ENCODE measurements at places on chromosomes 12 and 14.

DNA sequence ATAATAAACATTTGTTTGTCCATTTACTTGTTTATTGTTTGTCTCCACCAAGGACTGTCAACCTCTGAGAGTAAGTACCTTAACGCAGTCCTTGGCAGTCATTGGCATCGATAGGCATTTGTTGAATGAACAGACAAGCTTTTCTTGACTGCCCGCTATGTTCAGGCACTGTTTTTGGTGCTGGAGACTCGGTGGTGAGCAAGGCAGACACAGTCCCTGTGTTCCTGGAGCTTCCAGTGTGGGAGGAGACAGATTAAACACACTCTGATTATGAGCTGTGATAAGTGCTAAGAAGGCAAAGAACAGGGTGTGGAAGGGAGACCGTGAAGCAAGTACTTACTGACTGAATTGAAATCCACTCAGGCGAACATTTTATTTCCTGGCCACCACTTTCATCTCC lies 1.2 kb downstream of the ATP6V0A2 start:
- DNase-seq = no peak

DNA sequence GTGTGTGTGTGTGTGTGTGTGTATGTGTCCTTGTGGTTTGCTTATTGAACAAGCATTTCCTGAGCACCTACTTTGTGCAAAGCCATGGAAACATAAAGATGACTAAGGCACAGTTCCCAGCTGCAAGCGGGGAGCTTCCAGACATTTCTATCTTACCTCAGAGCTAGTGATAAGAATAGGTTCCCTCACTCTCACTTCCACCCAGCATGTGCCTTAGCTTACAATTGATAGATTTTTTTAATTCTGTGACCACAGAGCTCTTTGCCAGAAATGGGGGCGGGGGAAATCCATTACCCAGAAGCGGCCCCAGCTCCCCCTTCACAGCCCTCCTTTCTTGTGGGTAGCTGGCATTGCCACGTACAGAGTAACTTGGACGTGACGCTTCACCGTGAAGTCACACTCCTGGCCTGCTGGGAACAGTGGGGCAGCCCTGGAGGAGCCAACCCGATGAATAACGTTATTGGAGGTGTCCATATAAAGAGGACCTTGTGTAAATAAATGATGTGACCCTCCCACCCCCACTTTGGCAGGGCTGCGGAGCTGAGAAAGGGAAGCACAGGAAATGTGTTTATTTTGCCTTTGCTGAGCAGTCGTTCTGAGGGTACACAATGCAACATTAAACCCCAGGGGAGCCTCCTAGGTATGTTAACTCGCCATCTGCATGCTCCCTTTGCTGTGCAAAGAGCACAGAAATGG lies 238.9 kb downstream of the CHST11 start:
- no peak for DNase-seq

GRCh38 chr12:108826807-108827721 lies 30.3 kb downstream of the SSH1 start:
- no peak for DNase-seq

DNA sequence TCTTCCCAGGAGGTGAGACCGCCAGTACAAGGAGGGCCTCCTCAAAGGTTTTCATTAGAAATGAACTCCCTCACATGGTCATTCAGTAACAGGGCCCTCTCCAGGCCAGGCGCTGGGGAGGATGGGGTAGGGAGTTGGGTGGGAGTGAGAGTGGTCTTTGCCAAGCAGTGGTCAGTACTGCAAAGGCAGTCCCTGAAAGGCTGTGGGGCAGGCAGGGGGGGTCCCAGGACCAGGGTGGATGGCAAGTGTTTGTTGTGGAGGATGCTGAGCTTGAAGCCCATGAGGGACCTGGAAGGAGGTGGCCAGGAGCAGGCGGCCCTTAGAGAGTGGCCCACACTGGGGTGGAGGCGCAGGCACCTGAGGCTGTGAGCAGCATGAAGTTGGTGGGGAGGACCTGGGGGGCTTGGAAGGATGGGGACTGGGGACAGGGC lies 26.1 kb downstream of the CEP170B start:
- no peak for DNase-seq

DNA sequence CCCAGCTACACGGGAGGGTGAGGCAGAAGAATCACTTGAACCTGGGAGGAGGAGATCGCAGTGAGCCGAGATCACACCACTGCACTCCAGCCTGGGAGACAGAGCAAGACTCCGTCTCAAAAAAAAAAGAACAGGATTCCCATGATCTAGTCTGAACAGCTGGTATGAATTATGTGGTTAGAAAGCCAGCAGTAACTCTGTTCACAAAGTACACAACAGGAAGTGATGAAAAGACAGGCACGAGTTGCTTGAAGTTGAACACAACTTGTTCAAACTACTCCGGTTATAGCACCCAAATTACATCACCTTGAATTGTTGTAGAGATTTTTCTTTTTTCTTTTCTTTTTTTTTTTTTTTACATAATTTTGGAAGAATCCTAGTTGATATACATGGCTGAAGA lies 238.8 kb upstream of the RGS6 start:
- DNase-seq = no peak

Measured in type B pancreatic cell (in vitro differentiated cells).